Posterior vena cava (tissue), 2 donors: ENCODE measurements at places on chromosomes 11 and 22. TPM values are rescaled to one million over a fixed set of nuclear protein-coding genes. Genes with fewer than 3 reads are reported as not detected.

Gene SMTNL1
- not detected for total RNA-seq

Gene C11orf87
- total RNA-seq: not detected

Gene JHY
- 6.7 TPM for total RNA-seq

Gene SAA4
- 0.38 TPM for total RNA-seq

Gene AHNAK
- total RNA-seq: 938 TPM
